ENCODE measurements at places on chromosomes 5 and 9. TPM values are rescaled to one million over a fixed set of nuclear protein-coding genes. Genes with fewer than 3 reads are reported as not detected.

The ADAMTSL1 gene
- 1.8 TPM for total RNA-seq

DNA sequence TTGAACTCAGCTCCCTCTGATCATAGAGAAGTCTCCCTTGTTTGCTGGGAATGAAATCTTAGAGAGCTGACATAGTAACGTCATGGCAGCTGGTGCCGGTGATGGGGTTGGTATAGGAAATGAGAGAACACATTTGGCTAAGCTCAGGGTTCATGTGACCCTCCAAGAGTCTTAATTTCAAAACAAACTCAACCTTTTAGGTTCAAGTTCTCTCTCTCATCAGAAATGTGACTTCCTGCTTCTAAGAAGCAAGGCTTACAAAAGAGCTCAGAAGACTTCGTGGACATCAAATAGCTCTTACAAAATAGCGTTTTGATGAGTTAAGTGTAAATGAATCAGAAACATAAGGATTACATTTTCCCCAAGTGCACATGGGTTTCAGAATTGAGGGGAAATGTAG, 97.3 kb downstream of the PAPPA start:
- DNase-seq, result no peak

DNA sequence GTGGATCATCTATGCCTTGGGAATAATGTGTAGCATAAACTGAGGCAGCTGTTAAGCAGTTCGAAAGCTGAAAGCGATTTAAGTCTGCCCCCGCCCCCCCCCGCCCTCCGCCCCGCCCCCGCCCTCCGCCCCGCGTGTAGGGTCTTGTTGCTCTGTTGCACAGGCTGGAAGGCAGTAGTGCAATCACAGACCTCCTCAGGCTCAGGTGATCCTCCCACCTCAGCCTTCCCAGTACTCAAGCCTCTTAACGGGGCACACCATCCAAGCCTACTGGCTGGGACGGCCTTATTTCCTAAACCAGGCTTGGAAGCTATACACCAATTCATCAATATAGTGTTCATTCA, 945 bp downstream of the ANKDD1B start:
- no peak for DNase-seq

- DNase-seq, result no peak
Observed at GRCh38 chr5:157835041-157835440, 23.9 kb downstream of the CLINT1 start.

GRCh38 chr9:8287970-8288369, 488.4 kb upstream of the DMAC1 start:
- DNase-seq, result no peak

- DNase-seq, result no peak
Observed at GRCh38 chr5:142281008-142281367, 43.8 kb downstream of the SPRY4 start.

- DNase-seq, result no peak
Observed at GRCh38 chr5:147763791-147764525, 18.6 kb downstream of the JAKMIP2 start.

DNA sequence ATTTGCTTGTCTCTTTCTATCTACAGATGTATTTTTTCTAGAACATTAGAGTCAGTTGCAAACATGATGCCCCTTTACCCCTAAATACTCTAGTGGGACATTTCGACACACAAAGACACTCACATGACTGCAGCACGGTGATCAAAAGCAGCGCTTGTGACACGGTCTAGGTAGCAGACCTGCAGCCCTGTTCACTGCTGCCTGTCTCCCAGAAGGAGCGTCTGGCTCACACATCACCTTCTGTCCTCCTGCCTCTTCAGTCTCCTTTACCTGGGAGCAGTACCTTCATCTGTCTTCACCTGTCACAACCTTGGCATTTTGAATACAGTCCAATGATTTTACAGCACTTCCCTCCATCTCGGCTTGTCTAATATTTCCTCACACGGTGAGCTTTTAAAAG, 51.9 kb upstream of the SH3PXD2B start:
- peak; percentile 8 for DNase-seq

Measured in mucosa of gallbladder (tissue), 1 donor.